Epithelial cell of proximal tubule (primary cell): ENCODE measurements at places on chromosomes 16 and 17.
A peak's percentile ranks its signal among the peaks of the same experiment; 100 is the strongest.

DNA sequence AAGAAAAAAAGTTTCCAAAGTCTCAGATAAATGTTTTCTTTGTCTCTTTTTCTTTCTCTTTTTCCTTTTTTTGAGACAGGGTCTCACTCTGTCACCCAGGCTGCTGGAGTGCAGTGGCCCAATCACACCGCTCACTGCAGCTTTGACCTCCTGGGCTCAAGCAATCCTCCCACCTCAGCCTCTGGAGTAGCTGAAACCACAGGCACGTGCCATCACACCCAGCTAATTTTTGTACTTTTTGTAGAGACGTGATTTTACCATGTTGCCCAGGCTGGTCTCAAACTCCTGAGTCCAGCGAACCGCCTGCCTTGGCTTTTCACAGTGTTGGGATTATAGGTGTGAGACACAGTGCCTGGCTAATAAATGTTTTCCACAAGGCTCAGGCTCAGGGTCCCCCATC is 53.3 kb upstream of the KSR1 start:
- DNase-seq = no peak

DNA sequence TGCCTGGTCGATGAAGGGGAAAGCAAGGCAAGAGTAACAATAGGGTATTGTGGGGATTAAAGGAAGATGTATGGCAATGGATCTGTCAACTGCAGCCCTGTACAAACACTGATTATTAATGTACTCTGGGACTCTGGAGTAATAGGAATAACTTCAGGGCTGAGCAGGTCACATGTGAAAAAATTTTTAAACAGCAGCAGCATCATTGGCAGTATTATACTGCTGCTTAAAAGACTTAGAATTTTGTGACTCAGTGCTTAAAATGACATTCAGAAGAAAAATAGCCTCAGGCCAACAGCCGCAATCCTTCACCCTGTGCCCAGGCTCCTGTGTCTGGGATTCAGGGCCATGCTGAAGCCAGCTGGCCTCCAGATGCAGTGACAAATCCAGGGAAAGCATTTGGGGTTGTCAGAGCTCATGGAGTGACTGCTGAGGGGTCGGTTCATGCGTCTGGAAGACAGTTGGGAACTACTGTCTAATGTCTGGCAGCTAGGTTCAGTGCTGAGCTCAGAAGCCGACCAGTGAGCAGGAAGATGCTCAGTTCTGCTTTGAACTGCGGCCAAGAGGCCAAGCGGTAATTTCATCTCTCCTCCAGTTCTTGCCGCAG is 22.2 kb downstream of the TEX2 start:
- DNase-seq = no peak

DNA sequence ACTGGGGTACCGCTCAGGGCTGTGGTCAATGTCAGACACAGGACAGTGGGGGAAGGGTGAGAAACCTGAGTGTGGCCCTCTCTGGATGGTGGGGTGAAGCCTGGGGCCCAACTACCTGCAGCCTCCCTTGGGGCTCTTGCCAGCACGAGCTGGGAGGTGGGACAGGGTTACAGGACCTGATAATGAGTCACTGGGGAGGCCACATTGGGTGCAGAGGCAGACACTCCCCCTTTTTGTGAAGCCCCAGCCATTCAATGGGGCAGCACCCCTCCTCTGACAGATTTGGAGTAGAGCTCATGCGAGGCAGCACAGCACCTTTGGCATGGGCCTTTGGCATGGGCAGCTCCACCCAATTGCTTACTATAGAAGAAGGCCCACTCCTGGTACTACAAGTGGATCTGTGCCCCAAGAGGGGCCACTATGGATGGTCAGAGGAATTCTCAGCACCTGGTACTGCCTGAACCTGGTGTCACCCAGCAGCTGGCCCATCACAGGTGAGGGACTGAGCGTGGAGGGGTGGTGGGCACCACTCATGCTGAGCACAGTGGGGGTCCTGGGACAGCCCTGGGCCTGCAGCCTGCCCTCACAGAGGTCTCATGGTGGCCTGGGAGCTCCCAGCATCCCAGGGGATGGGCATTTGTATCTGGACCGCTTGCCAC is 45.2 kb upstream of the SMPD3 start:
- no peak for DNase-seq

- DNase-seq = no peak
Measured at GRCh38 chr17:6346986-6347385, 87.9 kb downstream of the AIPL1 start.

DNA sequence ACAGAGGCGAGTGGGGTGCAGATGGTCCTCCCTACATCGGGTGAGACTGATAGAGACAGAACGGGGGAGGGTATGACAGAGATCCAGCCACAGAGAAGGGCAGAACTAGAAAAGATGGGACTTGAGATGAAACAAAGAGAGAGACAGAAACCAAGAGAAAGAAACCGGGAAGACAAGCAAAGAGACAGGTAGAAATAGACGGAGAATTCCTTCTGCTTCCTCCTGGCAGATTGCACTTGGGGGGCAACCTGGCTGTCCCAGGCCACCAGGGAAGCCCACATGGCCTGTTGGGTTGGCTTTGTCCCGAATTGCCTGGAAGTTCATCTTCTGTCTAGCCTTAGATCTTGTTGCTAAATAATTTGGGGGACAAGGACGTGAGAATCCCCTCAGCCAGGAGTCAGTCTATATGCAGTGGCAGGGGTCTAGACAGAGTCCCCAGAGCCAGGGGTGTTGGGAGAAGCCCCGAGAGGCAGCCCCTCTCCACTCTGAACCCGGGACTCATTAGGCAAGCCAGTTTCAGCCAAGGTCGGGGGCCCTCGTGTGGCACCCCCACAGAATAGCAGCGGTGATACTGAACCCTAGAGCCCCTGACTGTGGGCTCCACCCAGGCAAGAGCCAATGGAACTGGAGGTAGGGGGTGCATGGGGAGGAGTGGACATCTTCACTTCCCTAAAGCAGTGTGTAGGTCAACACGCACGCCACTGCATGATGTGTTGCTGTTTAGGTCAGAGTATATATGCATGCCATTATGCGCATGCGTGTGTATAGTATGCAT is 627 bp upstream of the TSPOAP1 start:
- DNase-seq = no peak

- no peak for DNase-seq
Measured at GRCh38 chr17:4220655-4221054, 43.1 kb downstream of the ANKFY1 start.

DNA sequence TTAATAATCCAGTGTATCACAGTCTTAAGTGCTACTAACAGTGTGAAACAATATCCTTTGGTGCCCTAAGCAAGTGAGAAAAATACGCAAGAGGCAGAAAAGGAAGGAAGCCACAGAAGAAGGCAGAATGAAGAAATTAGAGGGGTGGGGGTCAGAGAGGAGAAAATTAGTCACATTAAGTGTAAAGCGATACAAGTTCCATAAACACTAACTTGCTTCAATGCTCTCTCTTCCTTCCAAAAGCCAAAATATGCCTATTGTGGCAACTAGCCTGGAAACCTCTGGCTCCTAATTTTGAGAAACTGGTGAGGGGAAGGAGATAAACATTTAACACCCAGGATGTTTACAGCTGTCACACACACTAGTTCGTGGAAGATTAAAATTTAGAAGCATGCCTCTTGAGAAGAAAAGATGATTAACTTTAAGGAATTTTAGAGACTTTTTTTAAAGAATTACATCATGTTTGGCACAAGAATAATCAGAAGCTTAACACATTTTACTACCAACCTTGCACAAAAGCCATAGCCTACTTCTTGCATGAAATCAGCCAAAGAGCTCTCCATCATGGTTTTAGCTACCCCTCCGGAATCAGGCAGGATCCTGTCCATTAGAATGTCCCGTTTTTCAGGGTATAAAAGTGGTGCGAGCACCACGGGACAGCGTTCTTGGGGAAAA is 44.7 kb downstream of the CNOT1 start:
- DNase-seq = no peak

- no peak for DNase-seq
Measured at GRCh38 chr16:49431040-49431439, 57.4 kb downstream of the C16orf78 start.

- DNase-seq = no peak
Measured at GRCh38 chr17:385178-385835, 32.7 kb upstream of the RPH3AL start.

GRCh38 chr16:75263963-75264445 is 12.6 kb upstream of the BCAR1 start:
- no peak for DNase-seq

GRCh38 chr17:27602721-27603420 is 28.1 kb upstream of the LGALS9 start:
- no peak for DNase-seq

GRCh38 chr16:16017812-16018211 is 68.4 kb downstream of the ABCC1 start:
- DNase-seq = no peak

- no peak for DNase-seq
Measured at GRCh38 chr17:2975469-2975958, 87.9 kb downstream of the OR1D5 start.

DNA sequence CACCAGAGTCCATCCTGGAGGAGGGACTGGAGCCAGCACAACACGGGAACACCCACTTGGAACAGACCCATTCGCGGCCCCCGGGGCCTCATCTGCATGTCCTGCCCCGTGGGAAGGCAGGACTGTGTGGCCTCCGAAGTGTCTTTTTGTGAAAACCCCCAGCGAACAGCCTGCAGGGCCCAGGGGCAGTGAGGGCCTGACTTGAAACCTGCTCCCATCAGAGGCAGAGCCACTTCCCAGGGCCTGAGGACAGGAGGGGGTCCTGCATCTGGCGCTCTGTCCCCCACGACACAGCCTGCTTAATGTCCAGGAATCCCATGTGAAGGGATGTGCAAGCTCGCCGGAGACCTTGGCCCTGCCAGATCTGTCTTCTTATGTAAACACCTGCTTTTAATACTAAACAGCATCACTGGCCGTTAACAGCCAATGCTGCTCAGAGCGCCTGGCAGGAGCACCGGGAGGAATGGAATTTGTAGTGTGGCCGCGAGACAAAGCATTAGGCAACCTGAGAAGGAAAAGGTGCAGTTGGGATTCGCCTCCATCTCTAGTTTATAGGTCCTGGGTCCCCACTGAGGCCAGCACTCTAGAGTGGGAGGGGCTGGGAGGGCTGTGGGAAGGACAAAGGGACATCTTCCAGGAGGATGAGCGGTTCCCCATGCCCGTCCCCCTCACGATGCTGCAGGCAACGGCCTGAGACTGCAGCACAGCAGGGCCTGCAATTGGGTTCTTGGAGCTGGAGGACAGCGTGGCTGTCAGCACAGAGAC is 9.6 kb upstream of the EVPL start:
- no peak for DNase-seq

- DNase-seq = no peak
Measured at GRCh38 chr16:53131363-53132071, 76.7 kb downstream of the CHD9 start.

GRCh38 chr16:50173316-50173715 is 20.2 kb downstream of the TENT4B start:
- DNase-seq = no peak

- DNase-seq = no peak
Measured at GRCh38 chr16:69794486-69794885, 32.4 kb downstream of the WWP2 start.

DNA sequence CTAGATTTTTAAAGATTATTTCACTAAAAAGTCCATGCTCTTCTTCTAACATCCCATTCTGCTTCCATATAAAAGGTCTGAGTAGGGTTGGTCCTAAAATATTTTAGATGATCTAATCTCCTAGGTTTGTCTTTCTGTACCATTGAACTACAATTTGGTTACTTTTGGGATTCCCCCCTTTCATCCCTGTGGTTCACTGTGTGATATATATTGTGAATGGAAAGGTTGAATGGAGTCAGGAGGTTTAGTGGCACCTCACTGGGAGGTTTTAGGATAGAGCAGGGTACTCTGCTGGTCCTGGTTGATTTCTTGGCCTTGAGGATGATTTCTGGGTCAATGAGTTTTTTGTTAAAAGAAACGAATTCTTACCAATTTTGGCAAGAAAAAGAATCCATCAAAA is 29.5 kb downstream of the MAP2K6 start:
- DNase-seq = no peak

DNA sequence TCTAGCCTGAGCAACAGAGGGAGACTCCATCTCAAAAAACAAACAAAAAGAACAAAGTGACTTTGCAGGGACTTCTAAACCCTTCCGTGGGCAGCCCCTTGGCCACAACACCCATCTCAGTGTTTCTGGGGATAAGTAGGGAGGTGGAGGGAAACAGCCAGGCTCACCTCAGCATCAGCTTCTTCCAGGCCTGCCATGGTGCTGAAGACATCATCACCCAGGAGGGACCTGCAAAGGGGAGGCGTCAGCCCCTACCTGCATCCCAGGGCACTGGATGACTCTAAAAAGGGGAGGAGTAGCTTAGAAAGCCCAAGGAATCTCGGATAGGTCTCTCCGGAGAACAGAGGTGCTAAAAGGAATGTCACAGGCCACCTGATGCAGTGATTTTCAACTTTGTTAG is 9.8 kb downstream of the FBF1 start:
- no peak for DNase-seq

DNA sequence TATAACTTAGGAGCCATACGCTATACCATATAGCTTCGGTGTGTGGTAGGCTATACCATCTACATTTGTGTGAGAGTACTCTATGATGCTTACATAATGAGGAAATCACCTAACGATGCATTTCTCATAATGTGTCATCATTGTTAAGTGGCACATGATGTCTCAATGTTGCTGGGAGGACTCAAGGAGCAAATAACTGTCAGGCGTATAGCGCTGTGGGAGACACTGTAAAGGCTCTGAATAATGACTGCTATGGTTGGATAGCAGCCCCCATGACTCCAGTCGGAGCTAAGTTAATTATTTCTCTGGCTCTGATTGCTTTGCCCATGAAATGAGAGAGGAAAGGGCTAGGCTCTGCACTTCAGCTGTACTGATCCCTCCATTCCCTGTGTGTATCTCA is 197.2 kb downstream of the RGS9 start:
- DNase-seq = peak; percentile 59

GRCh38 chr16:46853713-46854443 is 22.9 kb upstream of the C16orf87 start:
- no peak for DNase-seq

- no peak for DNase-seq
Measured at GRCh38 chr16:715477-716199, 720 bp downstream of the METRN start.

- no peak for DNase-seq
Measured at GRCh38 chr16:85593494-85594221, 19.5 kb upstream of the GSE1 start.

- no peak for DNase-seq
Measured at GRCh38 chr17:77686903-77687302, 271.6 kb upstream of the TNRC6C start.

GRCh38 chr16:57392694-57393093 is 11.9 kb upstream of the CCL17 start:
- DNase-seq = no peak
